ENCODE measurements at places on chromosomes 7 and 10. TPM values are rescaled to one million over a fixed set of nuclear protein-coding genes. Genes with fewer than 3 reads are reported as not detected.
A peak's percentile ranks its signal among the peaks of the same experiment; 100 is the strongest.

- peak; percentile 55 for DNase-seq
Measured at GRCh38 chr7:155190688-155191087, 107.0 kb upstream of the INSIG1 start.

DNA sequence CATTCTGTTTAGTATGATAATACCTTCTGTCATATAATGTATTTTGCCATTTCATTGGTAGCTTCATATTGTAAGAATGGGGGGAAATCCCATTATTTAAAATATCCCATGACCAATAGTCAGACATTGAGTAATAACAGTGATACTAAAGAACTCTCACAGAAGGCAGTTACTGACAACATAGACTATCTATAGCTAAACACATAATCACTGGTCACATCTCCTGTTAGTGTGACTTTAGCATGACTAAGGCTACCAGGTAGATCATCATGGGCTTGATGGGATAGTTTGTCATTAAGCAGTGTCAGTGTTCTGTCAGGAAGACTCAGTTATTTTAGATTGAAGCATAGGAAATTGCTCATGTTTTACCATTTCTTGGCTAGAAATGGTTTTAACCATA lies 16.4 kb downstream of the OPN1SW start:
- no peak for DNase-seq

- no peak for DNase-seq
Measured at GRCh38 chr10:67385089-67385488, 310.9 kb downstream of the CTNNA3 start.

DNA sequence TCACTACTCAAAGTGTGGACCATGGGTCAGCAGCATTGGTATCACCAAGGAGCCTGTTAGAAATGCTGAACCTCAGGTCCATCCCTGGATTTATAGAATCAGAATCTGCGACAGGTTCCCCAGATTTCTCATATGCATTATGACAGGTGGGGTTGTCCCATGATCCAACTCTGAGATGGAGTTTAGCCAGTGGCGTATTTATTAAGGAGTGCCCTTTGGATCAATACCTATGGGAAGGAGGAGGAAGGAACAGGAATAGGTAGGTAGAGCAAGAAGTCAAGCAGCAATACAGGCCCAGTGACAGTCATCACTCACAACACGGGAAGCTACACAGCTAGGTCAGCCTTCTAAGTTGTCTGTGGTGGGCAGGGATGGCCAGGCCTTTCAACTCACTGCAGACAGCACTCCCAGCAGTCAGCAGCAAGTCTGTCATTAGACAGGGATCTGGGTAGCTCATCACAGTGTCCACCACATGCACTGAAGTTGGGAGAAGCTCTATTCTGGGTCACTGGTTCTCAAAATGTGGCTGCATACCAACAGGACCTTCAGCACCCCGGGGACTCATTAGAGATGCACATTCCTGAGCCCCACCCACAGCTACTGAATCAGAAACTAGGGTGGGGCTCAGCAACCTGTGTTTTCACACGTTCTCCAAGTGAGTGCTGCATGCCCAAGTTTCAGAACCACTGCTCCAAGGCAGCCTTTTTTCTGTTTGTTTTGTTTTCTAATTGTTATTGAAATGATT lies 532.3 kb upstream of the GALNT17 start:
- peak; percentile 27 for DNase-seq

DNA sequence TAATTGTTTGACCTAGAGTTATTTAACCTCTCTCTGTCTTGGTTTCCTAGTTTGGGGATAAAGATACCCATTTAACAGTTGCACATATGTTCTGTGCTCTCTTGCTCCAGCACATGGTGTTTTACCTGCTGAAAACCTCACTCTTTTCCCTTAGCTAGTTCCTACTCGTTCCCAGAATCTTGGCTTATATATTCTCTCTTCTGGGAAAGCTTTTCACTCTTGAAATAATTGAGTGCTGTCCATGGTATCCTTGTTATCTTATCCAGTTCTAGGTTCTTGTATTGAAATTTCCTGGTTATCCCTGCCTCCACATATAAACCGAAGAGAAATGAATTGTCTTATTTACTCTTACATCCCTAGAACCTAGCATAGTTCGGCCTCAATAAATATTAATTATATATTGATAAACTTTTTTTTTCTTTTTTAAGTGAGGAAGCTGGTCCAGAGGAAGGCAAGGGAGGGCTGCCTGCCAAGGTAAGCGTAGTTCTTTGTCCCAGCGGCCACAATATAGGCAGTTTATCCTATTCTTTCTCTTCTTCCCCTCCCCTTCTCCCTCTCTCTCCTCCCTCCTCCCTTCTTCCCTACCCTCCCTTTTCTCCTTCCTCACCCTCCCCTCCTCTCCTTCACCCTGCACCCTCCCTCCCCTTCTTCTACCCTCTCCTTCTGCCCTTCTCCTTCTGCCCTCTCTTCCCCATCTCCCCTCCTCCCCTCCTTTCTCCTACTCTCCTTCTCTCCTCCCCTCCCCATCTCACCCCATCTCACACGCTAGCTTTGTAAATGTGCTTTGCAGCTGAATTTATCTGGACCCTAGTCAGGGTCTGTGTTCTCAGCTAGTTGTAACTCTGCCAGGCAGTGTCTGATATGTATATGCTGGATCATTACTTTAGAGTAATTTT lies 7.9 kb downstream of the WEE2 start:
- no peak for DNase-seq

GRCh38 chr10:69437321-69438259 lies 13.7 kb upstream of the TSPAN15 start:
- no peak for DNase-seq

DNA sequence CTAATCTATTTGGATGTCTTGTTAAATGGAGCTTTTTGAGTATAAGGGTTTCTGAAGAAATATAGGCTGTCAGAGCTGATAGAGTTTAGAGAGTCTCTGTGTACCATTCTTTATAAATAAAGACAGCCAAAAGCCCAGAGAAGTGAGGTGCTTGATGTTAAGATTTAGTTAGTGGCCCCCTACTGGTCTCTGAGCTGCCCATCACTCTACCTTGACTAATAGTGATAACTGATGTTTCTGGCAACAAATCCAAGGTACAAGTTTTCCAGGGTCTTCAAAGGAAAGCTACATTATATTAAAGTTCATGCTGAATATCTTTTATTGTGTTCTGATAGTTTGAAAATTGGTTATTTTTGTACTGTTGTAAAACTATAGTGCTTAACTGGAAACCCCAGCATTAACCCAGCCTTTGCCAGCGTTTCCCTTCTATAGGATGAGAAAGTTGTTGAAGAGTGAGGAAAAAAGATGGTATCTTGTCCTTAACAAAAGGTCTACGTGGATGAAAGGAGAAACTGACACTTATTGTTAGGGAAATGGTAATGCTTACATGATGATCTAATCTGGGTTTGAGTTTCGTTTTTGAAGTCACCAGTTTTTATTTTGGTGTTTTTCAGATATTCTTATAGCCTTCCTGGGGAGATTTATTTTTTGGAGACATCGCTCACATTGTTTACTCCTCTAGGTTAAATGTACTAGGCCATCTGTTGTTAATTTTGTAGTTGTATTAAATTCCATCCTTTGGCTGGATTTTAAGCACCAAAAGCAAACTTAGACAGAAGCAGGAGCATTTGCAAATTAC lies 79.0 kb downstream of the AUTS2 start:
- no peak for DNase-seq

- DNase-seq: no peak
Measured at GRCh38 chr10:125012851-125013528, 71.1 kb downstream of the ZRANB1 start.

DNA sequence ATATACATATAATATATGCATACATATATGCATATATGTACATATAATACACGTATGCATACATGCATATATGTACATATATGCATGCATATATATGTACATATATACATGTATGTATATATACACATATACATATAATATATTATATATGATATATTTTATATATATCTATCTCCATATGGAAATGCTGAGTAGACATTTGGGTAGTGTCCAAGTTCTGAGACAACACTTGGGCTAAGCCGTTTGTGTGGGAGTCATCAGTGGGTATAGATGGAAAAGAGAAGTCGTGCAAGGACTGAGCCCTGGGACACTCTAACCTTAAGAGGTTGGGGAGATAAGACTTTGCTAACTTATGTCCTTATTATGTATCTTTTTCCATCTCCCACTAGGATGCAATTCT lies 165.2 kb upstream of the PODXL start:
- no peak for DNase-seq

- DNase-seq: no peak
Measured at GRCh38 chr7:17300012-17300411, 1.6 kb downstream of the AHR start.

- no peak for DNase-seq
Measured at GRCh38 chr7:97096661-97097060, 20.8 kb upstream of the SDHAF3 start.

DNA sequence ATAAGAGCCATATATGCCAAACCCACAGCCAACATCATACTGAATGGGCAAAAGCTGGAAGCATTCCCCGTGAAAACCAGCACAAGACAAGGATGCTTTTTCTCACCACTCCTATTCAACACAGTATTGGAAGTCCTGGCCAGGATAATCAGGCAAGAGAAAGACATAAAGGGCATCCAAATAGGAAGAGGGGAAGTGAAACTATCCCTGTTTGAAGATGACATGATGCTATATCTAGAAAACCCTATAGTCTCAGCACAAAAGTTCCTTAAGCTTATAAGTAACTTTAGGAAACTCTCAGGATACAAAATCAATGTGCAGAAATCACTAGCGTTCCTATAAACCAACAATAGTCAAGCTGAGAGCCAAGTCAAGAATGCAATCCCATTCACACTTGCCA lies 23.8 kb upstream of the STARD3NL start:
- no peak for DNase-seq

The CTNNA3 gene
- total RNA-seq: not detected

The PPP1R9A gene
- total RNA-seq: 2.6 TPM

The VGF gene
- total RNA-seq: 10.3 TPM

The RPEL1 gene
- 0.06 TPM for total RNA-seq
